ENCODE measurements at places on chromosomes 12 and 14.

DNA sequence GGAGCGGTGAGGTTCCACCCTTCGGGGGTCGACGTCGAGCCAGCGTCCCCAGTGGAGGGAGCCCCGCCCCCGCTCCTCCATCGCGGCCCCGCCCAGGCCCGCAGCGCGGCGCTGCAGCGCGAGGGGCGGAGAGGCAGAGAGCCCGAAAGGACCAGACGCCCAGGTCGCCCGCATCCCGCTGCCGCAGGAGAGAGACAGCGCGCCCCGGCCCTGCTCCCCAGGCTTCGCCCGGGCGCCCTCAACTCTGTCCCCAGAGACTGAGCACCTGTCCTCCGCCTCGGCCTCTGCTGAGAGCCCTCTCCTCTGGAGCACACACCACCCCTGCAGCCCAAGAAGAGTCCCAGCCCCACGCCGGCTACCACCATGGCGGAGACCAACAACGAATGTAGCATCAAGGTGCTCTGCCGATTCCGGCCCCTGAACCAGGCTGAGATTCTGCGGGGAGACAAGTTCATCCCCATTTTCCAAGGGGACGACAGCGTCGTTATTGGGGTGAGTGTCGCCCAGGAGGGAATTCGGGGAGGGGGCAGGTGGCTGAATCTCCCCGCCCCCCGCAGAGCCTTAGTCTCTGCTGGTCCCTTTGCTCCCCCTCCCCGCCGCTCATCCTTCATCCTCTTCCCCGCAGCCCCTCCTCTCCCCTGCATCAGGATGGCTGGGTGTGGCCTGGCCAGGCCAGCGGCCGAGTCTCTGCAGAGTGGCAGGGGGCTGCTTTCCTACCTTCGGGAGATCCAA, at the start of gene KIF5A:
Gene KIF5A (plus strand): TSS at position 136 of the 732 bp plus-strand sequence. CDS start 228 bp downstream, at position 364.
- DNase-seq, result peak; percentile 86

GRCh38 chr12:116091579-116091978, 185.9 kb downstream of the MED13L start:
- DNase-seq, result no peak

GRCh38 chr12:5521456-5522325, 89.8 kb downstream of the NTF3 start:
- no peak for DNase-seq

DNA sequence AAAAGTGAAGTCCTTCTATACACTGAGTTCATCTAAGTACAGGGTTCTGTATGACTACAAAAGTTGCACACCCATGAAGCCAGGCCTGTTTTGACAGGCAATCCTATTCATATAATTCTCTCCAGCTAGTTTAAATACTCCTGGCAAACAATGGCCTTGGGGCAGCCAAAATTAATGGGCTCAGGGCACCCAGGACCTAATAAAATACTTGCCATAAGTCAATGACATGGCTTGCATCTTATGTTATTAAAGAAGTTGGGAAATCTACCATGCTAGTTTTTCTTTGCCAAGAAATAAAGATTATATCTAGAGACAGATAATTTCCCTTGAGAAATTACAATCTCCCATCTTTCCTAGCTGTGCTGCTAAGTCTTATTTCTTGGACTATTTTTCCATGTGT, 11.1 kb upstream of the TMTC1 start:
- no peak for DNase-seq

GRCh38 chr12:4141348-4142270, 132.0 kb upstream of the CCND2 start:
- DNase-seq, result peak; percentile 59
